NCI-H69 (cell line): ENCODE measurements at places on chromosomes 3 and 15.
A peak's percentile ranks its signal among the peaks of the same experiment; 100 is the strongest.

GRCh38 chr3:45026038-45026437, at the start of gene CLEC3B:
Gene CLEC3B, plus strand, starts transcription at chr3:45026303. Its CDS starts 60 bp downstream, at chr3:45026363.
- peak; percentile 15 for DNase-seq

- no peak for DNase-seq
Observed at GRCh38 chr15:89340573-89340972, 5.9 kb upstream of the POLG start.

- DNase-seq = peak; percentile 19
Observed at GRCh38 chr3:13623101-13623654, 74.3 kb downstream of the FBLN2 start.

GRCh38 chr15:49225572-49226281, 55.7 kb downstream of the GALK2 start:
- DNase-seq = peak; percentile 56

- DNase-seq = no peak
Observed at GRCh38 chr3:71172951-71173350, 410.6 kb downstream of the FOXP1 start.

GRCh38 chr3:108486941-108487340, 23.5 kb downstream of the MYH15 start:
- peak; percentile 72 for DNase-seq

GRCh38 chr15:85473455-85473854, 93.1 kb downstream of the AKAP13 start:
- DNase-seq = peak; percentile 84

DNA sequence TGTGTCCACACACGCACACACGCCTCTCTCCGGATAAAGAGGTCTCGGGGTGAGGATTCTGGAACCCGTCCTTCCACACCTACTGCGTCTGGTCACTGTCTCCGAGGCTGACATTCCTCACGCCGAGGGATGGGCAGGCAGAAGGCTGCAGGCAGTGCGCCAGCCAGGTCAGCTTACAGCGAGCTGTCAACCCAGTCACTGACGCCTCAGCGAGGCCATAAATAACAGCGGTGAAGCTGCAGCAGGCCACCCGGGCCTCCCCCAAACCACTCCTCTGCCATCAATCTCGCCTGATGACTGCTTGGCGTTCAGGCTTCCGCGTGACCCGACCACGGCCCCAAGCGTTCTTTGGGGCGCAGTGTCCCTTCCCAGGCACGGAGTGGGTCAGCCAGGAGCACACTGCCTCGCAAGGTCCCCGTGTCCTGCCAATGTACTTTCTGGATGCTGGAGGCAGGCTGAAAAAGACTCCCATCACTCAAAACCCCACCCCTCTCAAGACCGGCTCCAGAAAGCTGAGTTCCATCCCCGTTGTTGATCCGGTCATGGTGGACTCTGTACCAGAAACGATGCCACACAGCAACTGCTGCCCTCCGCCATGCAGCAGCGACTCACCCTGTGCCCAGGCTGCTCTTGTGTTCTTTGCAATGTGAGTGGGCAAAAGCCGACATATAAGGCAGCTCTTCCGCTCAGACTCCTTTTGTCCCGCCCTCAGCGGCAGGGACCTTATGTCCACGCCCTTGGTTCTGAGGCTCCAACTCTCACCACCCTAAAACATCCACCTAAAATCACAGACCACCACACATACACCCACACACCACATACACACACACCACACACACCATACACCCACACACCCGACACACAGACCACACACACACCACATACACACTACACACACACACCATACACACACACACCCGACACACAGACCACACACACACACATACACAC, 27.1 kb downstream of the CPN2 start:
- DNase-seq = no peak

DNA sequence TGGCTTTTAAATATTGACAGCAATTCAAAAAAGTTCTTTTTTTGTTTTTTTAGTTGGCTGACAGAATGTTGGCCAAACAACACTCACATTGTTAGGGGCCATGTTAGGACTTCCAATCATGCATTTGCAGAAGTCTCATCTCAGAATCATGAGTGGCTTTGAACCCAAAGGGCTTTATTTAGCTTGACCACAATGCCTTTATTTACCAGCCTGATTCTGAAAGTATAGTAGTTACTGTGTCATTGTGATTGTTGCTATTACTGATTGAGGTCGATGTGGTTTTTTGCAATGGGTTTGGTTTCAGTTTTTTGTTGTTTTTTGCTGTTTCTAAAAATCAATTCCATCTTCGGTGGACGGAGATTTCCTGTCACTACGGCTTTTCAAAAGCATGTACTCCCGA, 7.2 kb downstream of the GLDN start:
- DNase-seq = peak; percentile 28

DNA sequence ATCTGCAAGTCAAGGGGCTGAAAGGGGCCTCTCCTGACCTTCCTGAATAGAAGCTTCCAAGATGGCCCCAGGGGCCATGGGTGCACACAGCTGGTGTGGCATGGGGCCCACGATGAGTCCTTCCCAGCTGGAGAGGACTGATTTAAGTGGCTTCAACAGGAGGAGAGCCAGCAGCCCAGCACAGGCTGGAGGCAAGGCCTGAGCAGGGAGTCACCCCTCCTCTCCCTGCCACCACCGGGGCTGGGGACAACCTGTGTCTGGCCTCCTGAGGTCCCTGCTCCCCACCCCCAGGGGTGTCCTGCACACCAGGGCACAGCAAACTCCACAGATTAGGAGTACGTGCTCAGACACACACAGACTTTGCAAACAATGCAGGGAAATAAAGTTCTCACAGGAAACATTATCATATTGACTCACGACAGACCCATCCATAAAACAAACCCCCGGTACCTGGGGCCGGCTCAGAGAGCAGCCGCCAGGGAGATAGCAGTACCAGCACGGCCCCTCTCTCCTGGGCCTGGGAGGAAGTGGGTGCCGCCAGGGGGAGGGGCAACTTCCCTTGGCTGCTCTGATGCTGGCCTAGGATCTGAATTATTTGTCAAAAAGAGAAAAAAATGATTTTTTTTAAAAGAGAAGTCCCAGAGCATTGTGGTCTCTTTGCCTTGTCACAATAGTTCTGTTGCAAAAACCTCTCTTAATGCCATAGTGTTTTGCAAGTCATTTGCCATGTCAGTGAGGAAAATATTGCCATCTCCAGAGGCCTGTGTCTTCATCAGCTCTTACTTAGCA, 21.9 kb upstream of the TSEN2 start:
- DNase-seq = peak; percentile 1

DNA sequence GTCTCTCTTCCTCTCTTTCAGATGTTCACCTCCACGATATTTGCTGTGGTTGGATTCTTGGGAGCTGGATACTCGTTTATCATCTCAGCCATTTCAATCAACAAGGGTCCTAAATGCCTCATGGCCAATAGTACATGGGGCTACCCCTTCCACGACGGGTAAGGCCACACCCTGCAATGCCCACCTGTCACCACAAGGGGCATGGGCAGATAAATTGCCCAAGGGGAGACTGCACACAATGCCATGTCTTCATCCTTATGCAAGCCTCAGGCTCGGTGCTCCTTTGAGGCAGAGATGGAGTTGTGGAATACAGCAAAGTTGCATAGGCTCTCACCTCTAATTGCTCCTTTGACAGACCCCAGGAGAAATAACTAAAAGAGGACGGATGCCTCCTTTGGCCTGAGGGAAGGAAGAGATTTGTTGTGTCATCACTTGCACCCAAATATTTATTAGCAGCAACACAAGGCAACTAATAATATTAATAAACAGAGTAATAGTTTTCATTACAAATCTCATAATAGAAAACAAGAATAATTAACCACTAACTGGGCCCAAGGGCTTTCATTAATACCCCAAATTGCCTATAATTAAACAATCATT, 13.2 kb downstream of the TM4SF4 start:
- peak; percentile 50 for DNase-seq

DNA sequence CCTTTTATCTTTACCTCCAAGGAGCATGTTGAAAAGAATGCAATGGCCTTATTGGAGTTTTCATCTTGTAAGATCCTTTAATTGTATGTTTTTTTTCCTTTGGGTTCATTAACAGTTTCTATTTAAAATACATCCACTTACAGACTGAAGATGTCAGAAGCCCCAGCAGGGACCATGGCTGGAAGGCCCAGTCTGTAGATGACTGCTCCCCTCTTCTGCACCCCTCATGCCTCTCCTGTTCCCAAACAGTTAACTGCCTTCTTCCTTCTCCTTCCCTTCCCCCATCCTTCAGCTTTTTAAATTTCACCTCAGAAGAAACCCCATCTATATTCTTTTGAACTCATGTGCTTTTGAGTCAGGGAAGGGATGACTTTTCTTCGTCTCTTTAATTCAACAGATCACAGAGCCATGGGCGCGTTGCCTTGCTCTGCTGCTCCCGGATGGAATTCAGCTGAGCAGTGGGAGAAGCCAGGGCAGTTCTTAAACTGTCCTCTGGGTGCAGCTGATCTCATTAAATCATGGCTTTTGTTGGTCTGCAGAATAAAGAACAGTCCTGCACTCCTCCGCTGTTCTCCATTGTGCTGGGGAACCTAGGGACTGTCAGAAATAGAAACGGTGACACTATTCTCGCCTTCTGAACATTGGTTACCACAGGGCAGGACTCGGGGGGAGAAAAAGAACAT, 71.5 kb upstream of the EIF1B start:
- DNase-seq = no peak

- DNase-seq = peak; percentile 20
Observed at GRCh38 chr3:86973440-86973839, 17.5 kb downstream of the VGLL3 start.

DNA sequence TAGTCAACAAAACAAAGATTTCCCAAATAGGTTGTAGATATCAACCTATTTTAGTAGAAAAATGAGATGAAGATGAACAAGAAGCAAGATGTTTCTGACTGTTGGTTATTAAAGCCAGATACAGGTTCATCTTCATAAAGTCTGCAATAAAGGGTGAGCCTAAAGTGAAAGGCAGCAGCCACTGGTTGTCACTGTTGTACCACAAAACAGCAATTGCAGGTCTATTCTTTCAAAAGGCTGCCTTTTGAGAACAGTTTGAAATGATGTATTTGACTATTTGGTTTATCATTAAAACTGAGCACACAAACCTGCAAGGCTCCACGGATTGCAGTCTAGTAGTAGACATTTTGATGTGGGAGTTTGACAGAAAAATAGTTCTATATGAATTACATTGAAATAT, 543.4 kb downstream of the GBE1 start:
- peak; percentile 55 for DNase-seq

DNA sequence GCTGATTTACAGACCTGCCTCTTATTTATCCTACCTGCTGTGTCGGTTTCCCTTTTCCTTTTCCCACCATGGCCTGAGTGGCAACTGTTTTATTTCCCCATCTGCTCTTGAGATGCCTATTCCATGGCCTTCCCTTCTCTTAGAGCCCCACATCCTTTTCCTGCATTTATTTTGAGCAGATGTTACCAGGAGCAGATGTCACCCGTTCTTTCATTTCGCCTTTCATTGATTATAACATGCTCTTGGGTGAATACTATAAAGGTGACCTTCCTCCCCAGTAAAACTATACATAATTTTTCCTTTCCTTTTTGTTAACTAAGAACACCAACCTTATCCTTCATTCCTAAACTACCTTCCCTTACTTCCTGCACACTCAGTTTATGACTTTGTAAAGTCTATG, 8.5 kb upstream of the P2RY1 start:
- DNase-seq = peak; percentile 2

GRCh38 chr15:30925686-30926085, 22.0 kb downstream of the FAN1 start:
- DNase-seq = no peak

DNA sequence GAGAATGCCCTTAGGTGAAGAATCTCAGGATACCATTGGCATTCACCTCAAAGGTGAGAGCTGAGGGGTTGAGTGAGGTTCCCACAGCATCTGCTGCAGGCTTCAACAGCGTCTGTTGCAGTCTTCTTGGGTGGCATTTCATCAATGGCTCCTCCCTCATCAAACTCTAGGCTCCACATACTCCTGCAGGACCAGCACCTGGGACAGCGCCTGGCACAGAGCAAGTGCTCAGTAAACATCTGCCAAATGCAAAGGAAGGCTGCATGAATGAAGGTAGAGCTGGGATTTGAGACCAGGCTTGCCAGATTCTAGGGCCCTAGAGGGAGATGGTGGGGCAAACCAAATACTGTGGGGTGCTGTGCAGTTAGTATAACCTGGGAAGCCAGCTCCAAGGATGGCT, 9.6 kb downstream of the TRH start:
- DNase-seq = no peak

DNA sequence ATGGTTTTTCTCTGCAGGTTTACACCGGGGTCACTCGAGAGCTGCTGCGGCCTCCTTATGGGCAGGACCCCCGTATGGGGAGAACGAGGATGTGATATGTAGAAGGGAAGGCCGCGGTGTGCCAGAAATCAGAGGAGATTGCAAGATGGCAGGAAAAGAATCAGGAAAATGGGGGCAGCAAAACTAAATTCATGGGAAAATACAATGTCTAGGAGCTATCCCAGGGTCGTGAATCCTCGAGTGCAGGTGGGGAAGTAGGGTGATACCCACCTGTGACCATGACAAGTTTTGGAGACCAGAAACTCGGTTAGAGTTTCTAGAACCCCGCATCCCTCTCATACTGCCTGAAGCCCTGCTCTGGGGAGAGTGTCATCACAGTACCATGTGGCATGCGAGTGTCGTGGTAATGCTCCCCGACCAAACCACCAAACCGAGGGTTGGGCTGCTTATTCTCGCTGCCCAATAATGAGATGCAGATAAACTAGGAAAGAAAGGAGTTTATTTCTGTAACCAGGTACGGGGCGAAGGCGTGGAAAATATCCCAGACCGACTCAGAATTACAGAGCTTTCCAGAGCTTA, 781 bp downstream of the TRNT1 start:
- DNase-seq = peak; percentile 24

GRCh38 chr3:167166594-167167253, 213.4 kb downstream of the ZBBX start:
- DNase-seq = peak; percentile 45

DNA sequence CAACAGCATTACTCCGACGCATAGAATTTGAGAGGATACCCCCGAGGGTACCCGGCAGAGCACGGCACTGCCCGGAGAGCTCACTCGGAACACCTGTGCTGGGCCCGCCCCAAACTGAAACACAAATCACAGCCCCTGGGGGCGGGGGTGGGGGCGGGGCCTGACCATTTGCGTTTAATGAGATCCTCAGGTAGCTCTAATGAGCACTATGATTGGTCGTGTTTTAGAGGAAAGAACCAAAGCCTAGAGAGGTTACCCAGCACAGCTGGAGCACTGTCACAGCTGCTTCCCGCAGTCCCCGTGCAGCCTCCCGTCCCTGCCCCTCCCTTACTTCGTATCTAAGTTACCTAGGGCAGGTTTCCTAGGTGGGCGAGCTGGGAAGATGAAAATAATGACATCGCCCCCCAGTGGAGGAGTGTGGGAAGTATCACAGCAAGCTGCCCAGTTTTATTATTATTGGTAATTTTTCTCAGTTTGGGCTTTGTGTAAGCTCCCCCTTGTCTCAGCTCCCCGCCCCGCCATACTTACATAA, 187.1 kb downstream of the PDE8A start:
- peak; percentile 94 for DNase-seq

- DNase-seq = no peak
Observed at GRCh38 chr3:32200992-32201758, 37.3 kb upstream of the CMTM8 start.

GRCh38 chr15:45616901-45617323, 17.9 kb upstream of the SQOR start:
- peak; percentile 96 for DNase-seq

GRCh38 chr3:37559461-37559860, 302.2 kb upstream of the CTDSPL start:
- peak; percentile 7 for DNase-seq

GRCh38 chr3:13335059-13335458, 85.1 kb downstream of the NUP210 start:
- DNase-seq = no peak

GRCh38 chr3:13529196-13530112, 19.5 kb upstream of the FBLN2 start:
- DNase-seq = no peak

- DNase-seq = no peak
Observed at GRCh38 chr15:22258398-22259150, 178.2 kb downstream of the OR4M2 start.
